CD4-positive, alpha-beta T cell treated with Interleukin-6 at 100 ng/mL for 8 hours (primary cell): ENCODE measurements at places on chromosomes 3 and 15.

DNA sequence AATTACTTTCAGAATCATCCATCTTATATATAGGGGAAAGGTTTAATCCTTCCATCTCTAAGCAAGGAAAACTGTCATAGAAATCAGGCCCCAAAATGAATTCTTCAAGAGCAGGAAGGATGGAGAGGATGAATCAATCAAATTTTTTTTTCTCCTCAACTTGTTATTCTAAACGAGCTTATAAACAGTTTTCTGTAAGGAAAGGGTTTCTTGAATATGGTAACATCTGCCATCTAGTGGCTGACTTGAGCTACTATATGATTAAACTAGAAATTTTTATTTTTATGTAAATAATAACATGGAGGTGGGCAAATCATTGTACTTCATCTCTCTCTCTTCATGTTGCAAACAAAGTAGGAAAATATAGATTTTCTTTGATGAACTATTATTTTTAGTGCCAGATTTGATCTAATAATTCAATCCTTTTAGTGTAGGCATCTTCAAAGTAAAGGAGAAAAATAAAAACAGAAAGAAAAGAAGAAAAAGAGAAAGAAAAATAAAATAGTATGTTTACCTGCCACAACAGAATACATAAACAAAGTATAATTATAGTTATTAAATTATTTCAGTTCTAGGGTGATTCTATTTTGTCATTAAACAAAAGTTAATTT, 146.6 kb downstream of the SERPINI1 start:
- DNase-seq = peak; percentile 3

GRCh38 chr3:150603153-150603979, at the start of gene SELENOT:
SELENOT (plus strand) TSS chr3:150603321; CDS start chr3:150603363, 42 bp downstream.
- peak; percentile 95 for DNase-seq

- DNase-seq = no peak
Observed at GRCh38 chr3:168275662-168276061, 179.9 kb upstream of the GOLIM4 start.

DNA sequence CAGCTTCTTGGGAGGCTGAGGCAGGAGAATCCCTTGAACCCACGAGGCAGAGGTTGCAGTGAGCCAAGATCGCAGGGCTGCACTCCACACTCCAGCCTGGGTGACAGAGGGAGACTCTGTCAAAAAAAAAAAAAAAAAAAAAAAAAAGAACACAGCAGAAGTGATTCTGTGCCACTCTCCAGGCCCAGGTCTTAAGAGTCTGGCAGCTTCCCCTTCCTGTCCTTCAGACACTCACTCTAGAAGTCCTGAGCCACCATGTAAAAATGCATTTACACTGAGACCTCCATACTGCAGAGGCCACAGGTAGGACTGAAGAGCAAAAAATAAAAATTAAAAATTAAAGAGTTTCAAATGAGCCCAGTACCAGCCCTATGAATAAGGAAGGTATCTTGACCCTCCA, 11.8 kb upstream of the CDV3 start:
- no peak for DNase-seq

GRCh38 chr3:39146611-39147591, 6.5 kb downstream of the CSRNP1 start:
- peak; percentile 79 for DNase-seq

GRCh38 chr3:22265403-22265802, 514.4 kb upstream of the ZNF385D start:
- DNase-seq = no peak

- DNase-seq = no peak
Observed at GRCh38 chr3:141012571-141012970, 38.6 kb upstream of the SPSB4 start.

GRCh38 chr3:164608554-164609276, 469.6 kb downstream of the SI start:
- DNase-seq = no peak

DNA sequence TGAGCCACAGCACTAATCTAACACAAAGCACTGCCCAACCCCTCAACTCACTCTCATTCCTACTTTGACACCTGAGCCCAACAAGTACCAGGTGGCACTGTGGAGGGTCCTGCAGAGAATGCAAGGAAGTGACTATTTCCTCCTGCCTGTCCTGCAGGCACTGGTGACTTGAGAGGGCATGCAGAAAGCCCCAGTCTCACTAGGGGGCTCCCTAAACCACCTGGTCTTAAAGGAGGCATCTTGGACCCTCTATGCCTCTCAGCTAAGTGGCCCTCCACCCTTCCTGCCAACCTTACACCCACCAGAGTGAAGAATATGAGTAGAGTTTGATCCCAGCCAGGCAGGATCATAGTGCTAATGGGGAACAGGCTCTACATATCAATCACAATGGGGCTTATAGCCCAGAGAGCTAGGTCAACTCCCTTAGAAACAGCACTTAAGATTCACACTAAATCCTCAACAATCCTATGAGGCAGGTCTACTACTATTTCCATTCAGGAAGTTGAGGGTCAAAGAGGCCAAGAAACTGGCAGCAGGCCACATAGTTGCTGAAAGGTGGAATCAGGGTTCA, 15.2 kb downstream of the TRAIP start:
- no peak for DNase-seq

GRCh38 chr3:177306252-177306651, 109.0 kb upstream of the TBL1XR1 start:
- DNase-seq = no peak

GRCh38 chr15:32743411-32744140, 25.8 kb downstream of the GREM1 start:
- DNase-seq = no peak

DNA sequence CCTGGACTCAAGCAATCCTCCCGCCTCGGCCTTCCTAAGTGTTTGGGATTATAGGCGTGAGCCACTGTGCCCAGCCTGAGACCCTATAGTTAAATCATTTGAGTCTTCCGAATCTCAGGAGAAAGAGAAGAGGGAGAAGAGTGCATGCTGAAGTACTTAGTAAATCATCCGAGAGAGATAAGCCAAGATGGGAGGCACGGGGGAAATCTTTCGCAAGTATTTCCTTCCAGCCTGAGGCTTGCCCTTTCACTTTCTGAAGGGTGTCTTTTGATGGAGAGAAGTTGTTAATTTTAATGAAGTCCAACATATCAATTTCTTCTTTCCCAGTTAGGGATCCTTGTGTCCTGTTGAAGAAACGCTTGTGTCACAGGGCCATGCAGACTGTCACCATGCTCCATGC, 97.1 kb upstream of the SLC6A6 start:
- DNase-seq = no peak

- no peak for DNase-seq
Observed at GRCh38 chr15:40330368-40330836, 6.9 kb downstream of the INAFM2 start.

- no peak for DNase-seq
Observed at GRCh38 chr3:125212091-125212508, 448 bp downstream of the SLC12A8 start.

- no peak for DNase-seq
Observed at GRCh38 chr15:38818157-38818790, 253.7 kb upstream of the RASGRP1 start.

GRCh38 chr15:66957431-66957720, 108.0 kb upstream of the SMAD3 start:
- no peak for DNase-seq

DNA sequence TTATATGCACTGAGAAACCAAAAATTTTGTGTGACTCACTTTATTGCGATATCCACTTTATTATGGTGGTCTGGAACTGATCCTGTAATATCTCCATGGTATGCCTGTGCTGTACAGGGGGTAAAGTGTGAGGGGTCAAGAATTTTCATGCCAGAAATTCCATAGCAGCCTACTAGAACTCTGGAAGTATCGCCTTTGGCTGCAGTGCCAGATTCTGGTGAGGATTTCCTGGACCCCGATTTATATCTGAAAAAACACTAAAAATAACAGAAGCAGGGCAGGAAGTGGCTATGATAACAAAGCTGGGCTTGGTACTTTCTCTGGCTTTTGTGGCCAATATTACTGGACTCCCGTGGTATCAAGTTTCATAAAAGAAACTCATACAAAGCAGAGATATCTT, 36.4 kb downstream of the CCDC80 start:
- no peak for DNase-seq

- DNase-seq = no peak
Observed at GRCh38 chr15:40693904-40694687, 878 bp upstream of the RAD51 start.

DNA sequence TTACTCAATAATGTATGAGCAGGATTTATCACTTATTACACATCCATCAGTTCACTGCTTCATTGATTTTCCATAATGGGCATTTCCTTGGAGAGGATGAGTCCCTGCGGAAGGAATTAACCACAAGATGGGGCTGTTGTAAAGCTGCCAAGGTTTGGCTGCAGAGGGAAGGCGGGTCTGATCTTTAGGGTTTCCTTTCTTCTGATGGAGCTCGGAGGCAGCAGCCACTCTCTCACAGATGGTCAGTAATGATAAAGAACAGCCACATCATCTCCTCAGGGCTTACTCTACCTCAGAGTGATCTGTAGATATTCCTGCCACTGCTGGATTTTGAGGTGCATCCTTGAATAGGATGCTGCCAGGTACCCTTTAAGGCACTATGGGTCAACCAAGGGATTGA, 115.2 kb downstream of the USP13 start:
- DNase-seq = no peak

DNA sequence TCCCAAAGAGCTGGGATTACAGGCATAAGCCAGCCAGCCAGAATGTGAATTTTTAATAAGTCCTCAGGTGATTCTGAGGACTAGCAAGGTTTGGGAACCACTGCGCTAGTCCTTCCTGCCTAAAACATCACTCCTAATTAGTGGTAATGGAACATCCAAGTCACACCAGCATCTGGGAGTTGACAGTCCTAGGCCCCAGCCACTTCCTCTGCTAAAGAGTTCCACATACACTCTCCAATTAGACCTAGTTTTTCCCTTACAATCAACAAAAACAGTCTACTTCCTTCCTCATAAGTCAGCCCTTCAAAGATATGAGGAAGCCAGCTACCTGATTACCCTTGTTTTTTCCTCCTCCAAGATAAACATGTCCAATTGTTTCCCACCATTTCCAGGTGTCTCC, 78.1 kb downstream of the OXNAD1 start:
- DNase-seq = no peak

DNA sequence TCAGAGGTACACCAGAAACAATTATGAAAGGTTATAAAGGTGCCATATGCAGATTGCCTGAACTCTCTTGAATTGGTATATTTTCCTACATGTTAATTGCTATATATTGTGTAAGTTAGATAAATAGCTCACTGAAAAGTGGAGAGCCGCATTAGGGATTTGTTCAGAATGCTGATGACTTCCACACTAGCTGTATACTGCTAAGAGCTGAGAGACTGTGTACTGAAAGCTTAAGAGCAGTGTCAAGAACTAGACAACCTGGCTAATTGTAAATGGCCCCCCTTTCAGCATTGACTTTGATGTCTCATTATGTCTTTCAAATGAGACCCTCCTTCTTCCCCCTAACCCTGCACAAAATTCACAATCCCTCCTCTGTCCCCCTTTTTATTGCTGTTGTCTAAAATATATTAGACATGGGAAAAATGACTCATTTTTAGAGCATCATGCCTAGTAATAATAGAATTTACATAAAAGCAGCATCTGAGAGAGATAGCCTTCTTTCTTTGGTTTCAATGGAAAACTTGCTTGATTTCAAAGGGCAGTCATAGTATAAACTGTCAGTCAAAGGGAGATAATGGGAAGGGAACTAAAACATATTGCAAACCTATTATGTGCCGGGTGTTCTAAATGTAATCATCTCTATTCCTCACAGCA, 34.7 kb upstream of the GREM1 start:
- DNase-seq = no peak

GRCh38 chr3:161273589-161274218, 52.6 kb downstream of the NMD3 start:
- peak; percentile 31 for DNase-seq

- no peak for DNase-seq
Observed at GRCh38 chr15:63225381-63225780, 36.0 kb downstream of the RAB8B start.

DNA sequence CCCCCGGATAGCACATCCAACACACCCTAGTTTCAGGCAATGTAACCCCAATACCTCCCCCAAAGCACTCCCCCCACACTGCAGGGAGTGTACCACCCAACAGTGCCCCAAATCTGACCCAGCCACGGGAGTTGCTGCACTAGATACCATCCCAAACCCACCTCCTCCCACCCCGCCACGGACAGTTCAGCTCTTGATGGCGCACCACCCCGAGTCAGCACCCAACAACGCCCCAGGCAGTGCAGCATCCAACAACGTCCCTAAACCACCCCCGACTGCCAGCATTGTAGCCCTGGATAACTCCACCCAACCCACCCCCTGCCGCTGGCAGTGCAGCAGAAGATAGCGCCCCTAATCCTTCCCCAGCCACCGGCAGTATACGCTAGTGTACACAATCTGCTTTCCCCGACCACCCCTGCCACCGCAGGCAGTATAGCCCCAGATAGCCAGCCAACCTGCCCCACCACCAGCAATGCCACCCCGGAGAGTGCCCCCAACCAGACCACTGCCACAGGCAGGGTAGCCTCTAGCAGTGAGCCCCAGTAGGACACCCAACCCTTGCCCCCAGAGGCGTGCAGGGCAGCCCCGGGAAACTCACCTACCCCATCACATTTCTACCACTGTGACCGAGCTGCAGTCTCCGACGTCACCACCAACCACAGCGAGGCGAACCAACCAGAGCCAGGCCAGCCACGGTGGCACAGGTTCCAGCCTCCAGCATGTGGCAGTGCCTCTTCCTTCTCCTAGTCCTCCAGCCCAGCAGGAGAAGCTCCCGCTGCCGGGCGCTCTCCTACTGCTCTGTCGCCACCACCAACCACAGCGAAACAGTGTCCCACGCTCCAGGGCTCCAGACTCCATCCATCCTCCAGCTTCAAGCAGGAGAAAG, 178.1 kb downstream of the POTEB3 start:
- DNase-seq = no peak

GRCh38 chr15:40340740-40341400, at the start of gene CCDC9B:
CCDC9B (minus strand) TSS chr15:40340939; CDS start chr15:40340819, 120 bp downstream.
- no peak for DNase-seq

- no peak for DNase-seq
Observed at GRCh38 chr3:65742914-65743313, 295.8 kb downstream of the MAGI1 start.

GRCh38 chr3:4885316-4885715, 93.9 kb upstream of the BHLHE40 start:
- DNase-seq = no peak

DNA sequence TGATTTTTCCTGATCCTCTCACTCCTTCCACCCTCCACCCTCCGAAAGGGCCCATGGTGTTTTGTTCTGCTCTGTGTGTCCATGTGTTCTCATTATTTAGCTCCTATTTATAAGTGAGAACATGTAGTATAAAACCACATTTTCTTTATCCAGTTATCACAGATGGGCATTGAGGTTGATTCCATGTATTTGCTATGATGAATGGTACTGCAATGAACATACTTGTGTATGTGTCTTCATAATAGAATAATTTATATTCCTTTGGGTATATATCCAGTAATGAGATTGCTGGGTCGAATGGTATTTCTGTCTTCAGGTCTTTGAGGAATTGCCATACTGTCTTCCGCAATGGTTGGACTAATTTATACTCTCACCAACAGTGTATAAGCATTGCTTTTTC, 126.0 kb downstream of the IMPG2 start:
- no peak for DNase-seq

DNA sequence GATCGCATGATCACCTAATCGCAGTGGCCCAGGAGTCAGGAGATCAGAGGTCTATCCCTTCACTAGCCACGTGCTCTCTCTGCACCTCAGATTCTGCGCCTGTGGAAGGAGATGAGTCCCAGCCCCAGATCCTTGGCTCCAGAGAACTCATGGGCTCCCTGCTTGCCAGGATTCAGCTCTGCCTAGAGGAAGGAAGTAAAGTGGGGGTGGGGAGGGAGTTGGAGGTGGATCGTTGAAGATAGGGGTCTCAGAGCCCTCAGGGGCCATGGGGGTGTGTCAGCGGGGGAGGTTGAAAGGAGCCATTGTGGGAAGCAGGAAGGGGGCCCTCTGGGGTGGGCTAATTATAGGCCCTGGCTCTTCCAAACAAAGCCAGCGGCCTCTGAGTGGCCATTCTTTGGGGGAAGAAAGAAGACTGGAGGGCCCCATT, 11.3 kb upstream of the STRA6 start:
- DNase-seq = no peak
